Activated CD4-positive, alpha-beta T cell treated with anti-CD3 and anti-CD28 coated beads, Interleukin-2, amount 10 ng/mL, durations not matched to agents 7 days and 5 days (primary cell): ENCODE measurements at places on chromosomes 13 and 19. TPM values are rescaled to one million over a fixed set of nuclear protein-coding genes. Genes with fewer than 3 reads are reported as not detected.

DNA sequence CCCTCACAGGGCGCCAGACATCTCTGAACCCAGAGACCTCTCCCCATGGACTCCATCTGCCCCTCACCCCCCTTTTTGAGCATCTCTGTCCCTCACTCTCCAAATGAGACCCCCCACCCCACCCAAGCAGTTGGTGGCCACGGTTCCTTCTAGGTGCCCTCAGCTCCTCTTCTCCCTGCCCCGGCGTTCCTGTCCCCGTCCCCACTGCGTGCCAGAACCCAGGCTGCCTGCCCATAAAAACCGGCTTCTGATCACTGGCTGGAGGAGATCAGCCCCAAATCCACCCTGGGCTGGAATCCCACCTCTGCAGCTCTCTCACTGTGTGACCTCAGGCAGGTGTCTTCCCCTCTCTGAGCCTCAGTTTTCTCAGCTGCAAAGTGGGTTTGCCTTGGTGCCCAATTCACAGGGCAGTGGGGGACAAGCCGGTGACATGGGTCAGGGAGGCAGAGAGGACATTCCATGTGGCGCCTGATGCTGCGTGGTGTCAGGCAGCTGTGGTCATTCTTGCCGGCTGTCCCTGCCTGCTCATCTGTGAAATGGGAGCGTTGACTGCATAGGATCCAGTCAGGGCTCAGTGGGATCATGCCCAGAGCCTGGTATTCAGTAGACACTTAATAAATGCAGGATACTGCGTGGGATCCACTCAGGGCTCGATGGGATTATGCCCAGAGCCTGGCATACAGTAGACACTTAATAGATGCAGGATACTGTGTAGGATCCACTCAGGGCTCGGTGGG, 25.5 kb downstream of the SMIM24 start:
- H3K4me1 ChIP-seq = peaks cover 6% of the 10 kb centered on the region
- H3K27me3 ChIP-seq = no peaks in the 10 kb centered on the region
- H3K4me3 ChIP-seq = no peak overlapping the region
- DNase-seq = no peak

GRCh38 chr19:16261584-16262368, 62.9 kb upstream of the KLF2 start:
- peak overlapping the region; percentile 60 for H3K4me3 ChIP-seq
- H3K27ac ChIP-seq = peak overlapping the region; percentile 87
- DNase-seq = peak; percentile 23
- peaks cover 84% of the 10 kb centered on the region for H3K4me1 ChIP-seq
- peaks cover 10% of the 10 kb centered on the region for H3K27me3 ChIP-seq

GSK3A gene
- 42.7 TPM for total RNA-seq

DNA sequence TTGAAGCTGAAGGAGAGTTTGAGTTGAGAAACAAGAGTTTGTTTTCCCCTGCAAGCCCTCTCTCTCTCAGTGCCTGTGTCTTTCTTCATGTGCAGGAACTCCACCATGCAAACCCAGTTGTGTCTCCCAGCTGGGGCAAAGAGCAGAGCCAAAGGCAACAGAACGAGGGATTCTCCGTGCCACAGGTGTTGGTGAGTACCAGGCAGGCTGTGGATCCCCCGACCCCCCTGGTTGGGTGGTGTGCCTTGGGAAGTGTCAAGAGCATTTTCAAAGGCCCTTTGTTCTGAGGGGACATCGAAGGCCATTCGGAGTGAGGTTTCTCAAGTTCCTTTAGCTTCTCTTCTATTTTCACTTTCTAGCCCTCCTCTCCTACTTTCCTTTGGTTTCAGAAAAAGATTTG, 5.6 kb downstream of the ZNF333 start:
- H3K36me3 ChIP-seq = peaks cover 21% of the 10 kb centered on the region
- no peak for DNase-seq
- H3K4me3 ChIP-seq = no peak overlapping the region
- H3K27ac ChIP-seq = no peak overlapping the region
- peaks cover 10% of the 10 kb centered on the region for H3K4me1 ChIP-seq
- no peaks in the 10 kb centered on the region for H3K27me3 ChIP-seq

- H3K4me1 ChIP-seq = no peaks in the 10 kb centered on the region
- no peak for DNase-seq
- H3K36me3 ChIP-seq = no peaks in the 10 kb centered on the region
- H3K4me3 ChIP-seq = no peak overlapping the region
Observed at GRCh38 chr13:65414187-65414586, 1815.9 kb downstream of the PCDH9 start.

GRCh38 chr13:44578067-44578400, 1.9 kb upstream of the TSC22D1 start:
- peak overlapping the region; percentile 95 for H3K4me3 ChIP-seq
- no peak for DNase-seq
- peaks cover 12% of the 10 kb centered on the region for H3K36me3 ChIP-seq
- H3K4me1 ChIP-seq = peaks cover 32% of the 10 kb centered on the region
- H3K27me3 ChIP-seq = peaks cover 17% of the 10 kb centered on the region

GRCh38 chr13:100773923-100774663, 99.5 kb upstream of the TMTC4 start:
- no peak overlapping the region for H3K4me3 ChIP-seq
- H3K36me3 ChIP-seq = no peaks in the 10 kb centered on the region
- H3K27ac ChIP-seq = no peak overlapping the region
- H3K27me3 ChIP-seq = peaks cover 2% of the 10 kb centered on the region
- DNase-seq = no peak
- H3K4me1 ChIP-seq = peaks cover 9% of the 10 kb centered on the region

DNA sequence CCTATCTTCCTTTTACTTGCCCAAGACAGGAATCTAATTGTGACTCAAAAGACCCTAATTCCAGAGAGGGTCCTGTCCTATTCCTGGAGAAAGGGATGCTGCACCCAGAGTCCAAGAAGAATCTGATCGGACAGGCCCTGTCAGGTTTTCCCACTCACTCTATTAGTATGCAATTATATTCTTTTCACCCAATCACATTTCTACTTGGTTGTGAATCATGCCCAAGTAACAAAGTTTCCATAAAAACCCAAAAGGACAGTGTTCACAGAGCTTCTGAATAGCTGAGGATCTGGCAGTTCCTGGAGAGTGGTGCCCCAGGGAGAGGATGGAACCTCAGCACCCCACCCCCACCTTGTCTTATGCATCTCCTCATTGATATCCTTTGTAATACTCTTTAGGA, 135.3 kb upstream of the SLITRK5 start:
- no peak overlapping the region for H3K4me3 ChIP-seq
- no peak overlapping the region for H3K27ac ChIP-seq
- DNase-seq = no peak
- no peaks in the 10 kb centered on the region for H3K36me3 ChIP-seq

PRKCSH gene
- 338 TPM for total RNA-seq

- H3K36me3 ChIP-seq = no peaks in the 10 kb centered on the region
- no peak within 1 kb of the TSS for H3K27ac ChIP-seq
- no peak for DNase-seq
Observed at GRCh38 chr19:54172471-54173358, at the start of gene TMC4. Gene TMC4 (minus strand): TSS chr19:54173160. CDS start chr19:54173117, 43 bp downstream.

DNA sequence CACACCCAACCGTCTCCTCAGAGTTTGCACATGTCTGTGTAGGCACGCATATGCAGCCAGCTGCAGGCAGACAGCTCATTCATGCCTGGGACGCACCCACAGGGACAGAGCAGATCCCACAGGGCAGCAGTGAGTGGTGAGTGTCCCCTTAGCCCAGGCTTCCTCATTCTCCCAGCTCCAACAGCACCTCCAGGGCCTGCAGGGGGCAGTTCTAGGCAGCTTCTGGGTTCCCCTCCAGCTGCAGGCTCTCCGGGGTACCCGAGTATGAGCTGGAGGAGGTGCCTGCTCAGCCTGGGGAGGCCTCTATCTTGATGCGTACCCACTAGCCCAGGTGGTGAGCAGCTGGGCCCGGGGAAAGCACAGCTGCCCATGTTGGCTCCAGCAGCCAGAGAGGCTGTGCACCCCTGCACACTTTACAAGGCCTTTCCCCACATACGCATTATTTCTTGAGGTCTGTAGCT, 1.3 kb upstream of the SHANK1 start:
- no peak for DNase-seq
- H3K27me3 ChIP-seq = peaks cover 50% of the 10 kb centered on the region
- no peak overlapping the region for H3K27ac ChIP-seq
- no peak overlapping the region for H3K4me3 ChIP-seq
- H3K36me3 ChIP-seq = no peaks in the 10 kb centered on the region

GRCh38 chr13:52905701-52906100, 57.3 kb upstream of the PCDH8 start:
- no peak overlapping the region for H3K4me3 ChIP-seq
- peaks cover 15% of the 10 kb centered on the region for H3K27me3 ChIP-seq
- H3K36me3 ChIP-seq = no peaks in the 10 kb centered on the region
- H3K27ac ChIP-seq = no peak overlapping the region
- no peaks in the 10 kb centered on the region for H3K4me1 ChIP-seq
- DNase-seq = no peak

- peaks cover 25% of the 10 kb centered on the region for H3K27me3 ChIP-seq
- no peaks in the 10 kb centered on the region for H3K36me3 ChIP-seq
- no peak overlapping the region for H3K4me3 ChIP-seq
- no peak overlapping the region for H3K27ac ChIP-seq
- H3K4me1 ChIP-seq = no peaks in the 10 kb centered on the region
Observed at GRCh38 chr19:46298479-46299003, 1.7 kb downstream of the HIF3A start.

LONP1 gene
- total RNA-seq = 79.6 TPM

ZNF439 gene
- 9.7 TPM for total RNA-seq

DNA sequence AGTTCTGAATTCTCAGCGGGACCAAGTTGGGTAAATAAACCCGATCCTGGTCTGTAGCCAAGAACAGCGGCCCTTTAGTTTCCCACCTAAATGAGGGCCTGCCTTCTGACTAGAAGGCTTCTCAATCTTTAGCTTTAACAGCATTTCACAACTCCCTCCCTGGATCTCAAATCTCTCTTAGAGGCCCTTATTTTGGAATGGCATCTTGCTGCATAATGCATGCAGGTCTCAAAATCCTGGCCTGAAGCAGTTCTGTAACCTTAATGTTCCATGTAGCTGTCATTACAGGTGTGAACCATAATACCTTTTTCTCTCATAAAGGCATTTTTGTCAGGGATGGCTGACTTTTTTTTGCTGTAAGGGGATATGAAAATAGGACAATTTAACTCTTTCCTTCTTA, 29.5 kb downstream of the ZNF90 start:
- H3K4me1 ChIP-seq = no peaks in the 10 kb centered on the region
- H3K36me3 ChIP-seq = peaks cover 67% of the 10 kb centered on the region
- DNase-seq = no peak
- no peak overlapping the region for H3K4me3 ChIP-seq
- H3K27me3 ChIP-seq = no peaks in the 10 kb centered on the region

DNA sequence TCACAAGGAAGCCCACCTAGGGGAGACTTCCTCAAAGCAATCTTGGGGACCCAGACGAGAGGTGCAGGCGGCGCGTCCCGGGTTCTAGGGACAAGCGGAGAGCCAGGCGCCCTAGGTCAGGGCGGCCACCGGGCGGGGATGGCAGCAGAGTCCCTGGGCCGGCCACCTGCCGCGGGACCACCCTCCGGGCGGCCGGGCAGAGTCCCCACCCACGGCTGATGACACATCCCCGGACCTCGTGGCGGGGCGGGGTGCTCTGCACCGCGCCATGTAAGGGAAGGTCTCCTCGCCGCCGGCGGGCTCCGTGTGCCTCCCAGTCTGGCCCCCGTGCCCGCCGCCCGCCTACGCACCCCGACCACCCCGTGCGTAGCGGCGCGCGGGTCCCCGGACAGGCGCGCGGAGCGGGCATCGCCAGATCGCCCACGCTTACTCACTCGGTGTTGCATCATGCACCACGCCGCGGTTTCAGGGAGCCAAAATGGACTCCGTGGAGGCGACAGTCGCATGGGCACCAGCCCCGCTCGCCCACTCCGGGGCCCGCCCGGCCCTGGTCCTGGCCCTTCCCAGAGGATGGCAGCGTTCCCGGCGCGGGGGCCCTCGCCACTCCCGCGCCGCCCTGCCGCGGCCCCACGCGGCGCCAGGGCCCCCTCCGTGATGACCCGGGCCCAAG, 643 bp downstream of the SLC7A1 start:
- H3K4me1 ChIP-seq = peaks cover 50% of the 10 kb centered on the region
- peak; percentile 61 for DNase-seq
- H3K27ac ChIP-seq = peak overlapping the region; percentile 94
- H3K36me3 ChIP-seq = peaks cover 3% of the 10 kb centered on the region
- peaks cover 2% of the 10 kb centered on the region for H3K27me3 ChIP-seq
